Iris pigment epithelial cell (primary cell): ENCODE measurements at places on chromosomes 12 and 14.
A peak's percentile ranks its signal among the peaks of the same experiment; 100 is the strongest.

GRCh38 chr12:89882050-89882449 lies 173.4 kb upstream of the ATP2B1 start:
- peak; percentile 53 for DNase-seq

DNA sequence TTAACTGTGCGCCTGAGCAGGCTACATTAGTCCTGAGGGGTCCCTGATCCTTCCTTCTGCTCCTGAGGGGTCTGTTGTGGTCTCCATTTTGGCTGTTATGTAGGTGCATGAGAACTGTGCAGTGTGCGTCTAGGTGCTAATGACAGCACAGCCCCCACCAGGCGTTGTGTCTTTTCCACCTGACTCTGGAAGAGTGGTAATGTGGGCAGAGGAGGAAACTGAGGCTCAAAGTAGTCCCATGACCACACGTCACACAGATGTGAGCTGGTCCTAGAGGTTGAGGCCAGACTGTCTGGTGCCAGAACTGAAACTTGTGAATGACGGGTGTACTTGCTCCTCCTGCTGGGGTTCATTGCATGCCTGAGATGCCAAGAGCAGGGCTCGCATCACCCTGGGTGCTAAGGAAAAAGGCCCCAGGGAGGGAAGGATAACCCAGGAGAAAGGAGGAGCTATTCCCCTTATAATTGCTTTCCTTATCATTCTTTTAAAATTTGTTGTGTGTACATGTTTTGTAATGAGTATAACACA lies 111.8 kb downstream of the SLC25A47 start:
- no peak for DNase-seq

DNA sequence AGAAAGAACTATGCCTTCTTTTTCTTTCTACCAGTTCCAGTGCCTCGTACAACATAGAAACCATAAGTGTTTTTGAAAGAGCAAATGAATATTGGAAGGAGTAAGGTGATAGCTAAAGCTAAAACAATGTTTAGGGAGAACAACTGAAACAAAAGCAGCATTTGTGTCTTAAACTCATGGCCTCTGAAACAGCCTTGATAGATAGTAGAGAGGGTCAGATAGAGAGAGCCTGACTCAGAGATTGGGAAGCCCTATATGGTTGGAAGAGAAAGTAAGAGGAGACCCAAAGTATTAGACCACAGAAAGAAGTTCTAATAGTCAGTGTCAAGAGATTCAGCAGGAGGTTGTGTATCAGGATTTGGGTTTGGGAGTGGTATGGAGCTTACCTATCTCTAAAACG lies 79.6 kb upstream of the IFNG-AS1 start:
- peak; percentile 36 for DNase-seq

GRCh38 chr12:6827982-6828780 lies at the start of gene P3H3:
TSS of gene P3H3 (plus strand) at chr12:6828407. CDS start at chr12:6828441, 34 bp downstream.
- peak; percentile 38 for DNase-seq

DNA sequence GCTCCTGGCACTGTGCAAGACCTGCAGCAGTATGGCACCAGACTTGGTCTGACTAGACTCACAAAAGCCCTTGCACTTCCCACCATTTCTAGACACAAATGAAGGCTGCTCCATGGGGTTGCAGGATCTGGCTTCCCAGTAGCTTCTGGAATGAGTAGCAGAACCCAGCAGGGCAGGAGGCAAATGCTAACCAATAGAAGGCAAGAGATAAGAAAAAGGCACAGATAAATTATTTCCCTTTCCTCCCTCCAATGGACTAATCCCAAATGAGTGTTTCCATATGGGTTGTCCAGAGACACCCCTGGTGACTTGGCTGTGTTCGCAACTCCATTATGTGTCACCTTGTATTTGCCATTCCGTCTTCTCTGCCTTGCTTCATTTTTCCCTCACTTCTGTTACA lies 49.7 kb downstream of the KIF21A start:
- DNase-seq = no peak

DNA sequence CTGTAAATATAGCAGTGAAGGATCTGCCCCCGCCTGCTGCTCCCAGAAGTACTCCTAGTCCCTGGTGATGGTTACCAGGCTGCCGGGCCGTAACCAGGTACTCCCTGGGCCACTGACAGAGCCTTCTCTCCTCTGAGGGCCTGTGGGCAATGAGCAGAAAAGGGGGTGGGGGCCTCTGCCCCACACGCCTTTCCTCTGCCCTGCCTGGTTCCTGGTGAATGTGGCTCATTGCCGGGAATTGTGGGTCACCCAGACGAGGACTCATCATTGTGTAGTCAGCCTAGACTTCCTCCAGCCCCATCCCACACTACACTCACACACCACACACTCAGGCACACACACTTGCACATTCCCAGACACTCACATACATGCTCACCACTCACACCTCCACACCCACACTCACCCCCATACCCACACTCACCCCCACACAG lies 35.7 kb upstream of the ACTN1 start:
- DNase-seq = no peak

GRCh38 chr12:110857528-110857927 lies 10.7 kb downstream of the CCDC63 start:
- DNase-seq = no peak

- DNase-seq = no peak
Measured at GRCh38 chr12:50467439-50467838, 37.3 kb upstream of the DIP2B start.

DNA sequence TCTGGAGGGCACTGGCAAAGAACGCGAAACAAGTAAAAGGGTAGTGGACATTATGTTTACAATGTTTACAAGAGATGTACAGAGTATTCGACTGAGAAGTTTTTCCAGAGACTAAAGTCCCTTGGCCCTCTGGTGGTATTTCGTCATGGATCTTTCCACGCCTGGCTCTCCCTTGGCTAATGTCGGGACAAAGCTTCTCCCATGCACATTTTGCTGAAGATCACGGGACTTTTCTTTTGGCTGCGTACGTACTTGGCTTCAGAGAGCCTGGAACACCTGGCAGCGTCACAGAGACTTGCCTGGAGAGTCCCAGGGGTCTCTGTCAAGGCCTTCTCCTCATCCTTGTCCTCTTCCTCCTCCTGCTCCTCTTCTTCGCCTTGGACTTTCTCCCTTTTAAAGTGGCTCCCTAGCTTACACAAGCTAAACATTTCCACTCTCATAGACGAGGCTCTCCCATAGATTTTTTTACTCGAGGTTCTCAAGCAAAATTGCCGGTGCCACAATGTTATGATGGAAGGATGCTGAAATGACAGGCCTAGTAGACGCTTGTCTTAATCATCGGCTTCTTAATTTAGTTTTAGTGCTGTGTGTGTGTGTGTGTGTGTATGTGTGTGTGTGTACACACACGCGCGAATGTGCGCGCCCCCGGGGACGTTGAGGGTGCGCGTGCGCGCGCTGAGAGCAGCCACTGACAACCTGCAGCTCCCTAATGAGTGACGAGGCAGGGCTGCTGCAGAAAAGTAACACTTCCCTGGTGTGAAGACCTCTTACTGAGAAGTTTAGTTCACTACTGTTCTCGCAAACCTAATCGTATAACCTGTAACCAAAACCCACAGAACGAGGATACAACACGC lies 4.9 kb upstream of the FOXG1 start:
- no peak for DNase-seq

- DNase-seq = no peak
Measured at GRCh38 chr12:102026728-102027127, 35.1 kb downstream of the WASHC3 start.

DNA sequence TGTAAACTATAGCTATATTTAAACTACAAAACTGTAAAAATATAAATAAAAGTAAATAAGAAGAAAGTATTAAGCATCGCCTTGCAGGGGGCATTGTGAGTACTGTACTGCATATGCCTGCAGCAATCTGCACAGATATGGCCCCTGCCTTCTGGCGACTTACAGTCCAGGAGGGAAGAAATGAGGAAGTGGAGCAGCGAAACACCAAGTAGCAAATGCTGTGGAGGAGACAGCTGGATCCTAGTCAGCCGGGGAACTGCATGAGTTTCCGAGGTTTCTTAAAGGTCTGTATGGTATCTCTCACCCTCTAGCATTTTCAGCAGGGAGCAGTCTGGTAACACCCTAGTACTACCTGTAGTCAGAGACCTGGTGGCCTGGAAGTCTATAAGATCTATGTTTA lies 256.9 kb downstream of the CACNA1C start:
- no peak for DNase-seq

DNA sequence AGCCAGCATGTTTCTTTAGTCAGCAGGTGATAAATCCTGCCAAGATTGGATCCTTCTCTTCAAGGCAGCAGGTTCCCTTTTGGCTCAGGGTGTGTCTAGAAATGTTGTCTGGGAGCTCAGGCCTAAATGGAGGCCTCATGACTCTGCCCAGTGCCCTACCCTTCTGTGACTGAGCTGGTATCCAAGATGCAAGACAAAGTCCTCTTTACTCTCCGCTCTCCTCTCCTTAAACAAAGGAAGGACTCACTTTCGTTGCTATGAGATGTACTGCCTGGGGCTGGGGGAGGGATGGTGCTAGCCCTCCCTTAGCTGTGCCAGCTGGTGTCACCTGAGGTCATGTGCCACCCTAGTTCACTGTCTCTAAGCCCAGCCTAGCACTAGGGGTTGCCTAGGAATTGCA lies 13.8 kb upstream of the TMPRSS12 start:
- DNase-seq = no peak

GRCh38 chr12:87363497-87364084 lies 665.6 kb downstream of the C12orf50 start:
- no peak for DNase-seq

GRCh38 chr14:92959761-92960680 lies 37.1 kb downstream of the CHGA start:
- no peak for DNase-seq

DNA sequence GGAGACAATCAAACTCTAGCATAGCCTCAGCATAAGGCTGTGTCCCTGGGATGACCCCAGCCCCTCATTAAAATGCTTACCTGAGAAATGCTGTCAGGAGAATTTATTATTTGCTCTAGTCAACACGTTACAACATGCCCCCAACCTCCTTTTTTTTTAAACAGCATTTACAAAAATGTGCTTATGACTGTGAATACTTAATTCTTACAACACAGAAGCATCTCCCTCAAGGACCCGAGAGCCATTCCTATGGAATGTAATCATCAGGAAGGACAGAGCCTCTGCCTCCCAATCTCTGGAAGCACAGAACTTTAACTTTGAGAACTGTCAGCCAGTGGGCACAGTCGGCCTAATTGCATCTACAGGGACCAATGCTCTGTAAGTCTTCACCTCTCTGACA lies 136.6 kb upstream of the OVCH1 start:
- peak; percentile 34 for DNase-seq

- DNase-seq = no peak
Measured at GRCh38 chr12:9957834-9958233, 13.4 kb upstream of the CLEC12A start.

- no peak for DNase-seq
Measured at GRCh38 chr14:50943261-50943942, 881 bp downstream of the PYGL start.

DNA sequence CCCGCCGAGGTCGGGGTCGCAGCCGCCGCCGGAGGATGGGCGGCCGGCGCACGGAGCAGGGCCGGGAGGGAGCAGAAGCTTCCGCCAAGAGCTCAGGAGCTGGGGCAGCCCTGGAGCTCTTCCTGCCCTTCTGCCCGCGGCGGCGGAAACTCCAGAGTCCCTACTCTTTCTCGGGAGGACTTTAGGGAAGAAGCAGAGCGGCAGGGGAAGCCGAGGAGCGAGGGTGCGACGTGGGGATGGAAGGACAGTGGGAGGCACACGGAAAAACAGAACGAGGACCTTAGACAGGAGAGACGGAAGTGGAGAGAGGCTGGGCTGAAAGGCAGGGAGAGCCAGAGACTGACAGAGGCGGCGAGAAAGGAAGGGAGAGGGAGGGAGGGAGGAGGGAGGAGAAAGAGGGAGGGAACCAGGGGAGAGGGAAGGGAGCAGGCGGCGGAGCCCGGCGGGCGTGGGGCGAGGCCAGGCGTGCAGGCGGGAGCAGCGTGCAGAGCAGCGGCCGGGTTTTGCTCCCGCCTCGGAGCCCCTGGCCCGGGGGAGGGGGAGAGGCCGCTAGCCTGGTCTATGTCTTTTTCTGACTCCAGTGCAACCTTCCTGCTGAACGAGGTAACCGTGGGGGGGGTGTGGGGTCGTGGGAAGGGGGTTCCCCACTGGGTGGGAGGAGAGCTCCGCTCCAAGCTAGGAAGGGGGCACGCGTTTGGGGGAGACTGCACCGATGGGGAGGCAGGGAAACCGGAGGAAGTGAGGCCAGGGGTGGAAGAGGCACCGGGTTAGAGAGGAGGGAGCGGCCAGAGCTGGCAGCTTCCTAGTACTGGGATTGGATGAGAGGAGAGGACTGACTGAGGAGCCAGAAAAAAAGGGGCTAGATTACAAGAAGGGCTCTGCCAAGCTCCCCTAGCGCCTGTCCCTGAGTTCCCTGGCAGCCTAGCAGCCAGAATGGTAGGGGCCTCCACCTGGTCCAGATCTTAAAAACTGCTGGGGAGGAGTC lies 2.9 kb upstream of the CACNB3 start:
- DNase-seq = peak; percentile 88

GRCh38 chr12:109432842-109433304 lies 44.2 kb downstream of the KCTD10 start:
- DNase-seq = peak; percentile 86

DNA sequence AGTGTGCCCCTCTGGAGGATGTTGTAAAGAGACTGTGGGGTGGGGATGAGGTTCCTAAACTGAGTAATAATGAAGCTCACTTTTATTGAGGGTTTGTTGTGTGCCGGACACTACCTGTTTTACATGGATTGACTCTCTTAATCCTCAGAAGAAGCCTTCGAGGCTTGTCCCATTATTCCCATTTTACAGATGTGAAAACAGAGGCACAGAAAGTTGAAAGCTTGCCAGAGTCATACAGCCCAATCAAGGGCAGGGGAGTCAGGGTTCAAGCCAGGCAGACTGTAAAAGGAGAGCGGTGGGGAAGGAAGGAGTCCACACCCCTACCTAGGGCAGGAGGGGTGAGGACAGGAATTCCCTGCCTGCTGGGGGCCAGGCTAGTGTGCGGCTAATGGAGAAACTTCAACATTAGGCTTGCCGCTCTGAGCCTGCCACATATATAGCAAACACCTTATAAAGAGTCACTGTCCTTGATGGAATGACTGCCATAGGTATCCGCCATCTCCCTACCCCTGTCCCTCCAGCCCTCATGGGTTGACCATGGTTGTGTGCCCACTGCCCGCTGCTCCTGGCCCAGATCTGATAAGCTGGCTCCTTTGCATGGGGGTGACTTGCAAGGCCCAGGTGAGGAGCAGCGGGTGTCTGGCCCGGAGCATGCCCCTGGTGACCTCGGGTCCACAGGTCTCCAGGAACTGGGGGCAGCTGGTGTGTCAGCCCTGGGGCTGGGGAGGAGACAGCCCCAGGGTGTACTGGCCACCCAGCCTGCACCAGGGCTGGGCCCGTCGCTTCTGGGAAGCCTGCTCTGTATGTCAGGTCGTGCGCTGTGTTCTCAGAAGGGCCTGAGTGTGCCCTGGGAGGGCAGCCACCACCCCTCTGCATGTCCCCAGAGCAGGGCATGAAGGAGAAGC lies 12.2 kb downstream of the ORAI1 start:
- DNase-seq = no peak

- DNase-seq = no peak
Measured at GRCh38 chr14:46058964-46059563, 592.5 kb downstream of the RPL10L start.
